ENCODE measurements at places on chromosomes 6 and 20.

DNA sequence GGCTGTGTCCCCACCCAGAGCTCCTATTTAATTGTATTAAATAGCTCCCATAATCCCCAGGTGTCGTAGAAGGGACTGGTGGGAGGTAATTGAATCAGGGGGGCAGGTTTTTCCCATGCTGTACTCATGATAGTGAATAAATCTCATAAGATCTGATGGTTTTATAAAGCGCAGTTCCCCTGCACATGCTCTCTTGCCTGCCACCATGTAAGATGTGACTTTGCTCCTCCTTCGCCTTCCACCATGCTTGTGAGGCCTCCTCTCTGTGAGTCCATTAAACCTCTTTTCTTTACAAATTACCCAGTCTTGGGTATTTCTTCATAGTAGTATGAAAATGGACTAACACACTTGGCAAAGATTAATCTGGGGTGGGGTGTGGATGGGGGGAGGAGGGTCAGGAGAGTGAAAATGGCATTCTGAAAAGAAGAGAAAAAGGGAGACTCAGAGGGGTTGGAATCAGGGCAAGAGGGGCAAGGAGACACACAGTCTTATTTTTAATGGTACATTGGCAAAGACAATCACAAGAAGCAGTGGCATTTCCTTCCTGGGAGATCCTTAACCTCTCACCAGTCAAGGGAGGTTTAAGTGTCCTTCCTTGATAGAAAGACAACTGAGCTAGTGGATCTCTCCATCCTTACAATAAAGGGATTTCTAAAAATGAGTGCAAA lies 37.5 kb upstream of the NOX3 start:
- no peak for DNase-seq

GRCh38 chr6:106729841-106730240 lies 100.5 kb downstream of the QRSL1 start:
- DNase-seq: no peak

- DNase-seq: no peak
Observed at GRCh38 chr20:1632178-1632577, 12.4 kb upstream of the SIRPB1 start.

DNA sequence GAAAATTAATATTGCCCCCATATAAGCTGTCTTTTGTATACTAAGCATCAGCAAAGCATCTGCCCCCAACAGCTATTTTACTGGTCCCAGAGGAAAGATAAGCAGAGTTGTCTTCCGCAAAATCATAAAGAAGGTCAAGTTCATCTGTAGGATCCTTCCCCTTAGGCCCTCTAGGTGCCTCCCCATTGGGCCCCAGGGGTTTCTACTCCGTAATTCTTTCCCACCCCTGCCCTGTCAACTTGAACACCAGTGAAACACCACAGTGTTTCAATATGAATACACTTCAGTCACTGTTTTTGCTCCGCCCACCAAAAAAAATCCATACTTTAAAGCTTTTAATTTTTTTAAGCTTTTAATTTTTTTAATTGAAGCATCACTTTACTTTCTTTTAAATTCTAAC lies 159.2 kb downstream of the ATXN1 start:
- DNase-seq: no peak

GRCh38 chr6:44311304-44311703 lies 1.8 kb downstream of the AARS2 start:
- no peak for DNase-seq

GRCh38 chr6:131642565-131642964 lies 5.5 kb downstream of the ENPP3 start:
- no peak for DNase-seq

GRCh38 chr6:158061361-158061708 lies 79.7 kb downstream of the SYNJ2 start:
- no peak for DNase-seq
